ENCODE measurements at places on chromosomes 6 and 20. TPM values are rescaled to one million over a fixed set of nuclear protein-coding genes. Genes with fewer than 3 reads are reported as not detected.

- DNase-seq: no peak
Observed at GRCh38 chr6:105152880-105153279, 26.9 kb downstream of the POPDC3 start.

DNA sequence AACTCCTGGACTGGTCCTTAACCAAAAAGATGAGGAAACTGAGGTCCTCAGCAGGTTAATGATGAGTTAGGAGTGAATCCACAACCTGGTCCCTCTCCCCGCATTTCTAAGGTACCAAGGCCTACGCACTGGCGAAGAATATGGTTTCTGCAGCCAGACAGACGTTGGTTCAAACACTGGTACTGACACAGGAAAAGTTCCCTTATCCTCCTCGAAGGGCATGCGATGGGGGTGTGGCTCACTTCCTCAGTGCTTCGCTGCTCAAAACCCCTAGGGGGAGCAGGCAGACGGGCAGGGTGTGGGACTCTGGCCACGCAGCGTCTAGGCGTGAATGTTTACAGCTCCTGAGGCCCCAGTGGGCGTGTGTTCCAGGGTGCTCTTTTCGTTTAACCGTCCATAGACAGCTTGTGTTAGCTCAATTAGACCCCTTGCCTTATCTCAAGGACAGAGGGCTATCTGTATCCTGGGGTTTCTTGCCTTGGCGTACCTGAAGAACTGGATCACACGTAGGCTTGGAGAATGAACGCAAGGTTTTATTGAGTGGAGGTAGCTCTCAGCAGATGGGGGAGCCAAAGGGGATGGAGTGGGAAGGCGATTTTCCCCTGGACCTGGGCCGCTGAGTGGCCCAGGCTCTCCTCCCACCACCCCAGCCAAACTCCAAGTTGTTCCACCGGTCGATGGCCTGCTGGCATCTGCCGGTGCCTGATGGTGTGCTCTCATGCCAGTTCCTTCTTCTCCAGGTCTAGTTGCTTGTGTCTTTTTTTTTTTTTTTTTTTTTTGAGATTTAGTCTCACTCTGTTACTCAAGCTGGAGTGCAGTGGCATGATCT, 31.8 kb upstream of the PTPN1 start:
- DNase-seq: peak; percentile 83

DNA sequence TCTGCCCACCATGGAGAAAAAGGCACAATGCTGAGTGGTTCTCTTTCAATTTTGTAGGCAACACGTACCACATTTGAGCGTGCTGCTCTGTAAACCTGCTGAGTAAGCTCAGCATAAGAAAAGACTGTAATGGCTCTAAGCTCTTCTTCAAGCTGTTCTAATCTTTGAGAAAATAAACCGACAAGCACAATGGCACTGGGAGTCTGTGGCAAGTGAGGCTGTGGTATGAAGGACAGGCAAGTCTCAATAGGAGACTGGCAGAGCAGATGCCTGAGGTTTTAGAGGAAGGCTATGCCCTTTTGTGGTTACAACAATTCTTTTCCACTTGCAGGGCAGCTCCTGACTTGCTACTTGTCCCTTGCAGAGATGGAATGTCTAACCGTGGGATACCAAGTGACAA, 136.7 kb upstream of the EXOC2 start:
- DNase-seq: no peak

DNA sequence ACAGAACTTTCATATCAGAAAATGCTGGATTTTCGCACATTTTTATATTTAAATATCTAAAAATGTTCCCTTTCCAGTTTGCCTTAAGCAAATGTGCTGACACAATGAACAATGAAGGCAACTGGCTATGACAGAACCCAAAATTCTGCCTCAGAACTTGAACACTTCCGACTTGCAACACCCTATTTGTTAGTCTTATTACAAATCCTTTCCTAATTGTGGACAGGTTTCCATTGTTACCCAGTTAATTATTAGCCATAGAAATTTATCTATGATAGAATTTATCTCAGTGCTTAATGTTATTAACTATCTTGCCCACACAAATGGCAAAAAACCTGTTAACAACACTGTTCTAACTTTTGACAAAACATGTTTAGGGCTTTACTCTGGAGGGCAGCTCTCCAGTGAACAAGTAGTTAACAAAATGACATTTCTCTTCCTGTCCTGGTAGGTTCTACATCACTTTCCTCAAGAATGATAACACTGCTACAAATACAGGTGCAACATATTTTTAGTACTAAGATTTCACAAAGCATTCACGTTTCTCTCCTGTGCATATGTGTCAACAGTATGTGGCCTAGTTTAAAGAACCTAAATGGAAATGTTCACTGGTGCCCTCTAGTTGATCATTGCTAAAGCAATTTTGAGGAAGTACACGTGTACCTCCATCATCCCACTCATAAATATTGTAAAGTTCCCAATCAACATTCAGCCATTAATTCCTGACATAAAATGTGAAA, 58.4 kb downstream of the HIVEP2 start:
- no peak for DNase-seq

DNA sequence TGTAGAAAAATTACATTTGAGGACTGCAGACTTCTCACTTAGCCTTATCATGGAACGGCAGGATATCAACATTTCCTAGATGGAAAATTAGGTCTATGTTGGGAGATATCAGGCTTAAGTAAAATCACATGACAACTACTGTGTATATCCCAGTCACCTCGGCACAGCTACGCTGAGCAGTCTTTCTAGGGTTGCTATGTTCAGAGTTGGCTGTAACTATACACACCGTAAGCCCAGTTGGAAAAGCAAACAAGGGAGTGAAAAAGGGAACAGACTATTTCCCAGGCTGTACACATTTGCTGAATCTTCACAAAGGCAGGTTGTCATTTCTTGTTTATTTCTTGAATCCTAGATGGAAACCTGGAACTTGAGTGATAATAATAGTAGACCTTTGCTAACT, 80.7 kb upstream of the PTPRK start:
- DNase-seq: no peak

Gene ABHD16B
- not detected for total RNA-seq

Gene APCDD1L
- not detected for total RNA-seq

DNA sequence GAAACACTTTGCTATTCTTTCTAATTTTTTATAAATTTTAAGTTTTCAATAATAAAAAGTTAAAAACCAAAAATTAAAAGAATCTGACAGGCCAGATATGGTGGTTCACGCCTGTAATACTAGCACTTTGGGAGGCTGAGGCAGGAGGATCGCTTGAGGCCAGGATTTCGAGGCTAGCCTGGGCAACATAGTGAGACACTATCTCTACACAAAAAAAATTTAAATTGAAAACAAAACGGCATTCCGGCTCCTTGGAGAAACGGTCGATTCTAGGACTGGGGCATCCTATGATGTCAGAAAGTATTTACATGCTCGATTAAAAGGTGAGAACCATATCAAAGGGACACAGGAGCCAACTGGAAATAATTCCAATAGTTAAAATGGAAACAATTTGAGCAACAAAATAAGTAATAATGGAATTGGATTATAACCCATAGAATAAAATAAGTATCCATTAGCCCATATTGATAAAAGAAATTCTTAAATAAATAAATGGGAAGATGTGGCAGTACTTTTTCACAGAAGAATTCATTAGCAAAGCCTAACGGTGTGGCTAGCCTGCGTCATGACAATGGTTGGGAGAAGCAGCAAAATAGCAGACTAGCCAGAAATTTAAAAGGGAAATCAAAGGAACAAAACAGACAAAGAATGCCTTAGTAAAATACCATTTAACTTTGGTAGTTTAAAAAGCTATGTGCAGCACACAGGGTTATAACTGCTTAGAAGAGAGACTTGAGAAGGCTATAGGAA, 21.3 kb downstream of the HLA-E start:
- DNase-seq: no peak

Gene TMEM217
- 2.1 TPM for total RNA-seq

DNA sequence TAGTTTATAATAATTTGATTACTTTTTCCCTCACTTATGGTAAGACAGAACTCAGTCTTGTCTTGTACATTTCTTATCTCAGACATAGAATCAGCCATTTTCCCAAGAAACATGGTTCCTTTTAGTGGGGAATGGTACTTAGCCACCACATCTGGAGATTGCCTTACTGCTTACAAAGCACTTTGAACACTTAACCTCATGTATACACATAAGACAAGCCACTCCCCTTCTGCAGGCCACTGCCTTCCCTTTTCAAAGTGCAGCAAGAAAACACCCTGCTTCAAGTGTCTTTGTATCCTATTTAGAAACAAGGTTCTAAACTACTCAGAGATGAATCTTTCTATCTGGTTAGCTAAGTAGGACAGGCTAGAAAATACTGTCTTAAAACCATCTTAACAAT, 159.2 kb downstream of the UBE3D start:
- no peak for DNase-seq

Gene SLC17A3
- total RNA-seq: 0.96 TPM

Gene DUSP22
- total RNA-seq: 41.5 TPM

DNA sequence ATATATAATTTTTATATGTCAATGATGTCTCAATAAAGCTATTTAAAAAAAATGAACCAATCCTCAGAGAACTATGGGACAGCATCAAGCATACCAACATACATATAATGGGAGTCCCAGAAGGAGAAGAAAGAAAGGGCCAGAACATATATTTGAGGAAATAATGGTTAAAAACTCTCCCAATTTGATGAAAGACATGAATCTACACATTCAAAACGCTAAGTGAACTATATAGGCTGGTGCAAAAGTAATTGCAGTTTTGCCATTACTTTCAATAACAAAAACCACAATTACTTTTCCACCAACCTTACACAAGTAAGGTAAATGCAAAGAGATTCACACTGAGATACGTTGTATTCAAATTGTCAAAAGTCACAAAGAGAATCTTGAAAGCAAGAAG, 43.4 kb downstream of the ZNF133 start:
- no peak for DNase-seq

DNA sequence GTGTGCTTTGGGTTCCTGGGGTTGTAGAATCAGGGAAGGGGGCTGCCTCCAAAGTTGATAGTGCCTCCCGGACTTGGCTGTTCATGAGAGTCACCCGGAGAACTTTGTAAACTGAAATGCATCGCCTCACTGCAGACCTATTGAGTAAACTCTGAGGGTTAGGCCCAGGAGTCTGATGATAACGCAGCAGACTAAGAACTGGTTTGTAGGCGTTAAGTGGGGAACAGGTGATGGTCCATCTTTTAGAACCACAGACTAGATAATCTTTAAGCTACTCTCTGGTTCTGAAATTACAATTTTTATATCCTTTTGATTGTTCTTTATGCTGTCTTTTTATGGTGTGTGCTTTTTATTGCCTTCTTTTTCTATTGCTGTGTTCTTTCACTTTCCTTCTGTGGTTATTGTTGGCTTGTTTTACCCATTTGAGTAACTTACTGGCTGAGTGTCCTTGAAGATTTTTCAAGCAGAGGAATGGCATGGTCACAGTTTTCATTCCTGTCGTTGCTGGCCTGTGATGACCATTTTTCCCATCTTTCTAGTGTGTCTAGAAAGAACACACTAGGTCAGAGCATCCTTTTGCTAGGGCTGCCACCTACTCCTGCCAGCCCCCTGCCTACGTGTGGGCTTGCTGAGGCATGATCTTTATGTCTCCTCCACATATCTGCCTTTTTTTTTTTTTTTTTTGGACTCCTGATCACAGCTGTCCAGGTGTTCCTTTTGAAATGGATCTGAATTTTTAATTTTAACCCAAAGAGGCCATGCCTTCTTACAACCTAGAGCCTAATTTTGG, 30.9 kb downstream of the LRRC1 start:
- no peak for DNase-seq

GRCh38 chr6:47357827-47358226, 48.1 kb upstream of the TNFRSF21 start:
- no peak for DNase-seq

DNA sequence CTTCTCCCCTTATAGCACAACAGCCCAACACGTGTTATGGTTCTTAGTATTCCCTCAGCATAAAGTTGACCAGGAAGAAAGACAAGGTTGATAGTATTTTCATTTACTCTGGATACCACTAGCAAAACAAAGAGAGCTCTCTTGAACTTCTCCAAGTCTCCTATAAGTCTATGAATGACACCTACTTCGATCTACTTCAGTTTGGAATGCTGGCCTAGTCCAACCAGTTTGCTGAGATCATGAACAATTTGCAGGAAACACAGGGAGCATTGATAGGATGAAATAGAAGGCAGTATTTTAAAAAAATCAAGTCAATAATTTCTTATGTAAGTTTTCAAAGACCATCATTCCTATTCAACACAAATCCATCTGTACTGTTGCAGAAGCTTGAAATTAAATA, 93.6 kb downstream of the GJA10 start:
- no peak for DNase-seq

Gene ZC2HC1B
- total RNA-seq: not detected

Gene ANGPT4
- total RNA-seq: not detected

DNA sequence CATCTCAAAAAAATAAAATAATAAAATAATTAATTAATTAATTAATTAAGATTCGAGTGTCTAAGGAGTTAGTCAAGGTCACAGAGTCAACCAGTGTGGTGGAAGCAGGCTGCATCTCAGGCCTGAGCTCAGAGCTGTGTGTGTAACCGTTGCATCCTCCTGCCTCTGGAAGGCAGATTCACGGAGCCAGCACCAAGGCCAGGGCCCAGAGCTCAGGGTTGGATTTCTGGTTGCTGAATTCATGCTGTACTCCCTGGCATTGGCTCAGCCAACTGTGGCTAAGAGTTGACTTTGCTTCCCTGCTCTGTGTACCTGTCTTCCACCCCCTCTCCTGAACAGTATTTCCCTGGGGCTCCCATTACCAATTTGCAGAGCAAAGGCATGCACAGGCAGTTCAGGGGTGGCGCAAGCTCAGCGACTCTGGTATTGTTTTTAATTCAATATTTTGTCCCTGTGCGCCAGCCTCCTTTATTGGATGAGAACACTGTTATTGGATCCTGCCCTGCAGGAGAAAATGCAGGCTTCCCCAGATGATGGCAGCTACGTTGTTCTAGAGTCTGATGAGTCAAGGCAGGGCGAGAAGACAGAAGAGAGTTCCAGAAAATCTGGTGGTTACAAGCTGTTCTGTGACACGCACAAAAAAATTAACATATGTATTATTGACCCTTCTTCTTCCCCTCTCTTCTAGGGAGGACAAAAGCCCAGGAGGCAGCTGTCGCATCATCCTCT, 12.3 kb upstream of the CTNNBL1 start:
- DNase-seq: no peak

GRCh38 chr20:63573647-63574131, 350 bp downstream of the HELZ2 start:
- no peak for DNase-seq

GRCh38 chr6:4091941-4092340, 13.0 kb upstream of the FAM217A start:
- DNase-seq: no peak

Gene ADIG
- not detected for total RNA-seq

Gene CD24
- not detected for total RNA-seq

DNA sequence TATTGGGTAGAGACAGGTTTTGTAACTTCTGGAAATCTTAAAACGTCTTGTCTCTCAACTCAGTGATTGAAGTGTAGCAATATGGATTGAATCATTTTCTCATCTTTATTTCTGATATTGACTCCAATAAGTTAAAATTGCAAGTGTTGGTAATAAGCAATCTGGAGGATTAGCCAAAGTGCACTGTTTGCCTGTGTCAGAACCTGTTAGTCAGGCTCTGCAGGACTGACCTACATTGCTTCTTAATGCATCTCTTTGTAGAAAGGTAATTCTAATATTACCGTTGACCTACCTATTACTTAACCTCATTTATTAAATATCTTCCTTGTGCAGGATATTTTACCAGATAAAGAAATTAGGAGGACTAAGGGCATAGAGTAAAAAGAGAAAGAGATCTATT, 484.0 kb upstream of the CITED2 start:
- DNase-seq: no peak

GRCh38 chr6:43517505-43518357, 842 bp downstream of the POLR1C start:
- no peak for DNase-seq

Gene LRP11
- total RNA-seq: 7.2 TPM

Gene MUC21
- total RNA-seq: not detected

GRCh38 chr6:148285205-148285604, 57.4 kb upstream of the SASH1 start:
- DNase-seq: no peak

Measured in activated CD4-positive, alpha-beta memory T cell treated with anti-CD3 and anti-CD28 coated beads, Interleukin-2, amount 10 ng/mL, durations not matched to agents 7 days and 5 days (primary cell).